Left renal pelvis (tissue), 4 donors: ENCODE measurements at places on chromosomes 7 and 10. TPM values are rescaled to one million over a fixed set of nuclear protein-coding genes. Genes with fewer than 3 reads are reported as not detected.

DNA sequence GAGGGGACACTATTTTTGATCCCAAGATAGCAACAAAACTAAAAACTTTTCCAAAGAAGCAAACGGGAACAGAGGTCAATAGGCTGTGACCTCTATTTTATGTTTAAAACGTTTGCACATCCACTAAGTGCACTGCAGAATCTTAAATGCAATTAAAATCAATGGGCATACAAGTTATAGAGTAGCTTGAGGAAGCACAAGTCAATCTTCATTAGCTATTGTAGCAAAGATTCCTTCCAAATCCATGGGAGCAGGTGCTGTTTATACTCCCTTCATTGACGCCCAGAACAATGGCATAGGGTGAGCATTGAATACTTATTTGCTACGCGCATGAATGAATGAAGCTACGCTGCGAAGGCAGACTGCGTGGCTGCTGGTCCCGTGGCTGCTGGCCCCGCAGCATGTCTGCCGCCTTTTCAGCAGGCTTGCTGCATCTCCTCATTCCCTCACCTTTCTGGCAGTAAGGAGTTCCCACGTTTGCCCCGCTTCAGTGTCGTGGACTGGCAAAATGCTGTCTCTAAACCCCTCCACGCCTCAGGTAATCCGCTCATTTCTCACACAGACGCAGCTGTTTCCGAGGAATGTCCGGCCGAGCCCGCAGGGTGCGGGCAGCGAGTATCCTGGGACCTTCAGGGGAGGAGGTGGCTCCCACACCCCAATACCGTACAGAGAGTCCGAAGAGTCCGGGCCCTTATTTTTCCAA is 754 bp upstream of the PHYHIPL start:
- no peak for DNase-seq

- DNase-seq = no peak
Observed at GRCh38 chr10:15852111-15852557, 8.2 kb downstream of the MINDY3 start.

DNA sequence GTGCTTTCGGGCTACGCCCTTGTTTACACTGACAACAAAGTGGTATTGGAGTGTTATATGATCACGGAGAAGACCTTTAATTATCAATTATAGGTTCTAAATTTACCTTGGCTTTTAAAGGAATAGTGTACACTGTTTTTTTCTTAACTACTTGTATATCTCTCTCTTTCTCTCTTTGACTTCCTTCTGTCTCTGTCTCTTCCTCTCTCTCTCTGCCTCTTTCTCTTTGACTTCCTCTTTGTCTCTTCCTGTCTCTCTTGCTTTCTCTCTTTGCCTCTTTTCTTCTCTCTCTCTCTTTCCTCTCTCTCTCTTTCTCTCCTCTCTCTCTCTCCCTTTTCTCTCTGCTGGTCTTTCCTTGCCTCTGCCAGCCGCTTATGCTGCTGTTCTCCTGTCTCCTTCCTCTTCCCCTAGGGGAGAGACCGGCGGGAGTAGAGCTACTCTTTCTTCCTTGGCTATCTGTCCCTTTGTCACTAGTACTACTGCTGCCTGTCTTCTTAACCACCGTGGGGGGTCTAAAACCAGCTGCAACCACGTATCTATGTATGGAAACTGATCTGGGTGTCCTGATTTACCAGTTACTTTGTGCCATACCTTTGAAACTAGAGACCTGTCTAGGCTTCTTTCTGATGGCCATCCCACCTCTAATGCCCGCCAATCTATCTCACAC is 36.9 kb upstream of the GSDME start:
- no peak for DNase-seq

- no peak for DNase-seq
Observed at GRCh38 chr10:1594372-1595241, 142.7 kb downstream of the ADARB2 start.

- no peak for DNase-seq
Observed at GRCh38 chr7:141203586-141203985, 129.7 kb downstream of the TMEM178B start.

Gene VSIR
- 59.0 TPM for polyA plus RNA-seq

Gene CTNNA3
- 1.0 TPM for polyA plus RNA-seq
